ENCODE measurements at places on chromosomes 11 and 22.
A peak's percentile ranks its signal among the peaks of the same experiment; 100 is the strongest.

GRCh38 chr22:40014667-40015248 lies 20.0 kb downstream of the FAM83F start:
- DNase-seq, result no peak

DNA sequence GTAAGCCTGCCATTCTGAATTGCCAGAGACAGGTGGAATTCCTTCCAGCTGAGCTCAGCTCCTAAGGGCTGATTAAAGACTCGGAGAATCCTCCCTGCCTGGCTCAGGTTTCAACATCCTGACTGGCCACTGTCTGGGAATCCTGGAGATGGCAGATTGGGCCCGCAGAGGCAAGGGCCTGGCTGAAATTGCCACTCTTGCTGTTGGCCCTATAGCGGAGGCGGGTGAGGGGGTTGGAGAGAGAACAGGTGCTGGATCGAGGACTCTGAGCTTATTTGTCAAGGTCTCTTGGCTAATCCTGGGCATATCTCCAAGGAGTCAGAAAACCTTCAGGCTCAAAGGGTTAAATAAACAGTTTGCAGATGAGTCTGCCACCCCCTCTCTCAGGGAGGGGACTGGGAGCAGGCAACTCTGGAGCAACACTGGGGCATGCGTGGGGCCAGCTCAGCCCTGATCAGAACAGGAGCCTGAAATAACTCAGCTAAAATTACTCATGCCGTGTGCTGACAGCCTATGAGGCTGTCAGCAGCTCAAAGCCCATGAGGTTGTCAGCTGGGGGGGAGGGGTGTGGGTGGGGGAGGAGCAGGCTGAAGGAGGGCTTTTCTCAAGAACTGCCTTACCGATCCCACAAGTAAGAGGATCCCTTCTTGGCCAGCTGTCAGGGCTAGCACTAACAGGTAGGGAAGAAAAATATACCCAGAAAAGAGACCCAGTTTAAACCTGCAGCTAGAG lies 14.7 kb upstream of the MFRP start:
- DNase-seq, result peak; percentile 63

- no peak for DNase-seq
Observed at GRCh38 chr11:64996710-64997380, at the start of gene BATF2. Gene BATF2 (minus strand): TSS chr11:64996971. CDS start chr11:64996914, 57 bp downstream.

- DNase-seq, result no peak
Observed at GRCh38 chr11:33651990-33652389, 48.6 kb downstream of the C11orf91 start.

DNA sequence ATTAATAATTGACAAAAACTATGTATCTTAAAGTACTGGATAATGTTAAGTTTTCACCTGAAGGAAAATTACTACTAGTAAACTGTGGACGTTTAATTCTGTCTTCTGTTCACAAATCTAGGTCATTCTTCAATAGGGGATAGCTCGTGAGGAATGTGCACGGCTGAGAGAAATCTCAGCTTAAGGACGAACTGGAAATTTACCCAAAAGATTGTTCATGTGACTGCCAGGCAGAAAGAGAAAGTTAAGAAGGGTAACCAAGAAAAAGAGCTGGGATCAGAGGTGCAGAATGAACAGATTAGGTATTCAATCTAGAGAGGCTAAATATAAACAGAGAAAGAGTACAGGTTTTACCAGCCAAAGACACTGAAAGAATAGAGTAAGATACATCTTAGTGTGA lies 245.3 kb downstream of the CASP12 start:
- no peak for DNase-seq

DNA sequence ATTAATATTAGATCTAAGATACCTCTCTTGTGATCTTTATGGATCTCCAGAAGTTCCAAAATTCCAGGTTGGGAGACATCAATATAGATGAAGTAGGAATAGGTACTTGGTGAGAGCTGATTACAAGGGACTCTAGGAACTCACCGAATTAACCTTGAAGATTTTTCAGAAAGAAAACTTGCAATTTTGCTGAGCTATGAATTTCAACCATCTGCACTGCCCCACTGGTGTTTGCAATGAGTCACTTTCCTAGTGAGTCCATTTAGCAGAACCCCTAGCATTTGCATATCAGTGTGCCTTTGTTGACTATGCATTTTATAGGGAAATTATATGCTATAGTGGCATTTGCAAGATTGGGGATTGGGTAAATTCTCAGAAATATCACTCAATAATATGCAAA lies 122.0 kb downstream of the CTNND1 start:
- DNase-seq, result no peak

DNA sequence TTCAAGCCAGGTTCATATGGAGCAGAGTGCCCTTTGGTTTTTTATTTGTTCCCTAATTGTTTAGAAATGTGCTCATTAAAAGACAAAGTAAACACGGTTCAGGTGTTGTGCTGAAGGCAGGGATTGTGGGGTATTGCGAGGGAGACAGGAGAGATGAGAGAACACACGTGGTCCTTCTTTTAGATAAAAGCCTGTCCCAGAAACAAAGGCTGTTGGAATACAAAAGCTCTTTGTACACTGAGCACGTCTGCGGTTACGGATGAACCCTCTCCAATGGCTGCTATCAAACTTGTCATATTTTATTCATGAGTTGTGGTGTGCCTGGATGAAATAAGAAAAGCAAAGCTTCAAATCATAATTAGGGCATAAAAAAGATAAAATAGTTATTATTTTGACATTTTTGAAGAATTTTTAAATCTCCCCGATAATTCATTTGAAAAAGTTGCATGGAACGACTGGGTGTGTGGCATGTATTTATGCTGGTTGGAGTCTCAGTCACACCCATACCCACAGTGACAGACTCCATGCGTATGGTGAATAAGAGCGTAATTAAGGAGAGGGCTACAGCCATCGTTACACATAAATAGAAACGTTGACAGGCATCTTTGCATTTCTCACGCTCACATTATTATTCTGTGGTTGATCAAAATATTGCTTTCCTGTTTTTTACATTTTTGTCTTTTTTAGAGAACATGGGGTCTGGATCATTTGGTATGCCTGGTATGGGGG lies 92.9 kb downstream of the NELL1 start:
- no peak for DNase-seq

DNA sequence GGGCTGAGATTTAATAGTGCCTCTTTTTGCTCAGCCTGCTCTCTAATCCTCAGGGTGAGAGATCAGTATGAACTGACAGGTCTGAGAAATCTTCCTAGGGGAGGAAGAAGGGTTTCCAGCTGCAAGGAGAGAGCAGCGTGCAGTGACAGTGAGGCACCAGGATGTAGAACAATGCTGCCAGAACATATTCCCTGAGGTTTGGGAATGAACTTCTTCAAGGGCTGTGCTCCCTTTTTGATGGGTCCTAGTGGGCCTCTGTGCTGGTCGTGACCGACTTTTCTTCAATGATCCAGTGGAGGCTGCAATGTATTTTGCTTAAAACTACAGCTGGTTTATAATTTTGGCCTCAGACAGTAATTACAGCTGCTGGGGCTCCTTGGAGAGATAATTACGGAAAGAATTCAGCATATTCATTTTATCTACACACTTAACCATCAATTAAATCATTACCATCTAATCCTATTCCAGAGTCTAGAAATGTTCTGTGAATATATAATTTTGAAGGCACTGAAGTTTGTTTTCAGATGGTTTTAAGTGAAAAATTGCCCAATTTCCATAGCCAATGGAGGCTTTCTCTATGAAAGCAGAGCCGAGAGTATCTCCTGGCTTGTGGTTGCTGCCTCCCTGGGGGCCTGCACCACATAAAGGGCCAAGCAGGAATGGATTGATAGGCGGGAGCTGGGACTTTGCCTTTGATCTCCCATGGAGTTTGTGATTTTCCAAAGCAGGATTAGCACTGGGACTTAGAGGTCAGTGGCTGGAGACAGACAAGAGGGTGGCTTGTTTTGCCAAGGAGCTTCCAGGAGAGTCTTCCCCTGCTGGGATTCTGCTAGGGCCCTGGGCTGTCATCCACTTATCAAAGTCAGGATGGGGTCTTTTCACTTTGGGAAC lies 41.0 kb upstream of the OLFML1 start:
- DNase-seq, result no peak

- DNase-seq, result no peak
Observed at GRCh38 chr11:22785251-22785650, 44.4 kb downstream of the SVIP start.

DNA sequence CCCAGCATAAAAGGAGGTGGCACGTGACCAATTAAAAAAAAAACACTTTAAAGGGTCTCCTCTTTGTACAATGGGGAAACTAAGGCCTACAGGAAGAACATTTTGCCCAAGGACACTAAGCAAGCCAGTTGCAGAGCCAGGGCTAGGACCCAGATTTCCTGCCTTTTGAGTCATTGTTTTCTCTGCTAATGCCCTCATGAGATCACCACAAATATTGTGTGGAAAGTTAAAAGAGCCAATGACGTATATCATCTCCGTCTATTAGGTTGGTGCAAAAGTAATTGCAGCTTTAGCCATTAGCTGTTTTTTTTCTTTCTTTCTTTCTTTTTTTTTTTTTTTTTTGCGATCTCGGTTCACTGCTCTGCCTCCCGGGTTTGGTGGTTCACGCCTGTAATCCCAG lies 24.1 kb upstream of the LRRC32 start:
- DNase-seq, result no peak

- no peak for DNase-seq
Observed at GRCh38 chr11:45217991-45218390, 68.2 kb downstream of the SYT13 start.

GRCh38 chr11:125407046-125407445 lies 89.0 kb downstream of the FEZ1 start:
- DNase-seq, result no peak

- no peak for DNase-seq
Observed at GRCh38 chr11:96706761-96707160, 316.9 kb downstream of the JRKL start.

- DNase-seq, result peak; percentile 26
Observed at GRCh38 chr22:20783844-20784723, 10.2 kb downstream of the SERPIND1 start.

DNA sequence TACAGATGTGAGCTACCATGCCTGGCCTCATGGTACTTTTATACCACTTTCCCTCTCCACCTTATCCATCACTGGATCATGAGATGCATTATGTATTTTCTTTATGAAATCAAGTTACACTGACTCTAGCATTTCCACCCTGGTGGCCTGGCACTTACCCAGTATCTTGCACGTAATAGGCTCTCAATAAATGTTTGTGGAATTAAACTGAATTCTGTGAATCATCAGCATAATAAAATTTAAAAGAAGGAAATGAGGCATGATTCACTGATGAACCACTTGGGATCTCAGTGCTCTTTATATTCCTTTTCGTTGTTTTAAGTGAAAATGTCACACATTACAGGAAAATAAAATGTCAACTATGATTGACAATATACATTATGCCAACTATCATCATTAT lies 25.1 kb downstream of the ADM start:
- DNase-seq, result no peak

- DNase-seq, result no peak
Observed at GRCh38 chr22:27842669-27843431, 41.3 kb upstream of the MN1 start.

DNA sequence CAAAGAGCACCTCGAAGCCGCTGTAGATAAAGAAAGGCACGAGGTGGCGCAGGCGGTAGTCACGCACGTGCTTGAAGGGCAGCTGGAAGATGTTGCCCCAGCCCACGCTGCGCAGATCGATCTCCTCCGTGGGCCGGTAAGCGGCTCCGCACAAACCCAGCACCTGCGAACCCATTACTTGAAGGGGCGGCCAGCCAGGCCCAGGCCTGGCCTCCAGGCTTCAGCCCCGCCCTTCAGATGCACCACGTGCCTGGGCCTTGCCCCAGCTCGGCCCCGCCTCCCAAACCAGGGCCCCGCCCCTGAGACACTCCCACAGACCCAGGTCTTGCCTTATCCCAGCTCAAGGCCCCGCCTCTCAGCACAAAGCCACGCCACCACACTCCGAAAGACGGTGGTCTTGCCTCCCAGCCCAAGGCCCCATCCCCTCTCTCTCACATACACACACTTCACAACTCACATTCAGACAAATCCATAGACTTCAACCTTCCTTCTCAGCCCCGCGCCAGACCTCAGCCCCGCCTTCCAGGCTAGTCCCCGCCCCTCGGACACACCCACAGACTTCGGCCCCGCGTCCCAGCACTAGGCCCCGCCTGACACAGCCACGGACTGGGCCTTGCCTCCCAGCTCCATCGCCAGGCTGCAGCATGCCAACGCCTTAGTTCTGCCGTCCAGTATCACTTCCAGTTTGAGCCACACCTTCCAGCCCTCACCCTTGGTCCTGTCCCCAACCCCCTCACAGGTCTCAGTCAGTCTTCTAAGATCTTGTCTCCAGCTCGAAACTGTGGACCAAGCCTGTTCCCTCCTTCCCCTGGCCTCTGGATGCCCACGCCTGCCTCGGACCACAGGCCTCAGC lies 7.0 kb downstream of the UNC93B1 start:
- DNase-seq, result peak; percentile 43

DNA sequence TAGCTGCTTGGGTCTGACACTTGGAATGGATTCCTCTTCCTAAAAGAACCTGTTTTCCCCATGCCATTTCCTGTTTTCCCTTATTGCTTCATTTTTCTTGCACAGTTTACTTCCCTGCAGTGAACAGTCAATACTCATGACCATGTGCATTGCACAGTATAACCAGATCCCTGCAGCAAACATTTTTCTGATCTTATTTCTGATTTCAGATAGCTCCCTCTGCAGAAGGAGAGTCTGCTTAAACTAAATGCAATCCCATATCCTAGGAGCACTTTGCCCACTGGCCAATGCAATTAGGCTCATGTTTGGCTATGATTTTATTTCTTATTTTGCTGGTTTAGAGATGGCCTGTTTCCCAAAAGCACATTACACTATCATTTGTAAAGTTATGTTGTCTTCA lies 96.7 kb upstream of the CD44 start:
- DNase-seq, result no peak

- DNase-seq, result no peak
Observed at GRCh38 chr11:22828373-22828772, 1.2 kb downstream of the SVIP start.

GRCh38 chr11:116732271-116733042 lies 40.3 kb downstream of the BUD13 start:
- DNase-seq, result peak; percentile 50

DNA sequence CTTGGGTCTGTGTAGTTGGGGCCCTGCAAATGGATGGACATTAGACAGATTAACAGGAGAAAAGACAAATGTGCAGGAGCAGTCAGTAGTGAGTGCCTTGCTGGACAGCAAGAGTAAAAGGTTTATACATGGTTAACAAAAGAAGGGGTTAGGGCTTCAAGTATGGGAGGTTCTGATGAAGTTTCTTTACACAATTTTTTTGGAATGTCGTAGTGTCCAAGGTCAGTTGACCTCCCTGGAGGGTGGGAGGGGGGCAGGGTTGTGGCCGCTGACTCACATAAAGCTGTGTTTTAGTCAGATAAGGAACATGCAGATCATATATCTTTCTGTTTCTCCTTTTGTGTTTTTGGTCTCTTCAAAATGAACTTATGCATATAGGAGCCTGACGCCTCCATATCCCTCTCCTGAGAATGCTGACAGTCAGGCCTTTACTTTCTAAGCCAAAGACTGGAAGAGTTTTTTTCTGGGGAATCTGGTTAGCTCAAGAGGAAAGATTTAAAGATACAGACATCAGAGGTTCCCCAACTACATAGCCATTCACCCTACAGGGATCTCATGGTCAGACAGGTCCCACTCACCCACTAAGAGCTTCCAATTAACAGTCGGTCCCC lies 134.3 kb downstream of the NECTIN1 start:
- DNase-seq, result no peak
